ENCODE measurements at places on chromosomes 3 and 15.
A peak's percentile ranks its signal among the peaks of the same experiment; 100 is the strongest.

DNA sequence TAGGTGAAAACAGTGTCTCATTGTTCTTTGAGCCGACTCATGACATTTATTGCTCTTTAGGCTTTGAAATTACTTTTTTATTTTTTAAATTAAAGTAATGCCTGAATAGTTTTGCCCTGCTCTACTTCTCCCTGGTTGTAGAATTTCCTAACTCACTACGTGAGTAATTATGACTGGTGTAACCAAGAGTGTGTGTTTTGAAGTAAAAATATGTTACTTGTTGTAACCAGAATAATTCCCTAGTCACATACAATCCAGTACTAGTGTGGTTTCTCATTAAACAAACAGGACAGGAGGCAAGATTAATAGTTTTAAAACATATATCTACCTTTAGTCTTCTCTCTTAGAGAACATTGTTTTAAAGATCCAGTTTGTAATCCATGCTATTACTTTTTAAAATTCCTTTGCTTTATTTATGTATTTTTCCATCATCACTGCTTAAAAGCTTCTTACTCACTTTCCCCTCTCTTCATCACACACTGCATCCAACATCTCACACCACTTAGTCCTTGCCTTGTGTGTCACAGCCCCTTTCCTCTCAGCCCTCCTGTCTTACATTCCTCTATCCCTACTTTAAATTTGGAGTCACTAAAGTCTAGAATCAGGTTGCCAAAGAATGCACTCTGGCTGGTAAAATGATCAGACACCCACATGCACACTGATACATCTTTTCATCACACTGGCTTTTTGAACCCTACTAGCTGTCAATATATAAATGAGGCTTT lies 219.7 kb downstream of the WNT5A start:
- no peak for DNase-seq

- peak; percentile 45 for DNase-seq
Measured at GRCh38 chr15:31265871-31266711, 60.5 kb upstream of the KLF13 start.

- DNase-seq = no peak
Measured at GRCh38 chr3:128083980-128084674, 31.9 kb downstream of the SEC61A1 start.

GRCh38 chr3:125512135-125512920 lies 7.7 kb downstream of the SNX4 start:
- no peak for DNase-seq

GRCh38 chr15:38819387-38819950 lies 254.9 kb upstream of the RASGRP1 start:
- no peak for DNase-seq

GRCh38 chr3:139074565-139075115 lies 29.9 kb upstream of the PRR23C start:
- no peak for DNase-seq

GRCh38 chr15:86483936-86484335 lies 404.3 kb downstream of the AGBL1 start:
- no peak for DNase-seq

DNA sequence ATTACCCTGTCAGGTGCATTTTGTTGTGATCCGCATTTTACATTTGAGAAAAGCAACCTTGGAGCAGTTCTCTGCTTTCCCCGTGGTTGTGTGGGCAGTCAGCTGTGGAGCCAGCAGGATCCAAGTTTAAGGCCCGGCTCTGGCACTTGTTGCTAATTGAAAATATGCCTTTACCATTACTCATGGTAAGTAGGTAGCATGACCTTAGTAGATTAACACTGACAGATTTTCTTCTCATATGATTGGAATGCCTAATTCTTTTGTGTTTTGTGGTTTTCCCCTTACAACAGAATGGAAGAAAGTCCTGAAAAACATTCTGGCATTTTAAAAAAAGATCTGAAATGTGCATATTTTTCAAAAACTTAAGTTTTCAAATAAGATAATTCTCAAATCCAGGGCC lies 246.5 kb upstream of the LRRN1 start:
- DNase-seq = no peak

DNA sequence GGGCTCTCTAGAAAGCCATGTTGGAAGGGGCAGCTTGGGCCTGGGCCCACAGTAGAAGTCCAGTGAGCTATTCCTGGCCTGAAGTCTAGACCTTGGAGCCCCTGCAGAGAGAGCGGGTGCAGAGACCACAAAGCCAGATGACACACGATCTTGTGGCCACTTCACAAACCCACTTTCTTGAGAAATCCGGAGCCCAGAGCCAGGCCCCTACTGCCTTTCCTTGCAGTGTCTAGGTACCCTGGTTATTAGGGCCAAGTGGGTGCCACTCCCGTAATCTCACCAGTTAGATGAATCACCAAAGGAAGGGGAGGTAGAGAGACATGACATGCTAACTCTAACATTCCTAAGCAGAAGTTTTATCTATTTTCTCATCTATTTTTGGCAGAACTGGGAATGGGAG lies 72.5 kb upstream of the ADAMTSL3 start:
- no peak for DNase-seq

DNA sequence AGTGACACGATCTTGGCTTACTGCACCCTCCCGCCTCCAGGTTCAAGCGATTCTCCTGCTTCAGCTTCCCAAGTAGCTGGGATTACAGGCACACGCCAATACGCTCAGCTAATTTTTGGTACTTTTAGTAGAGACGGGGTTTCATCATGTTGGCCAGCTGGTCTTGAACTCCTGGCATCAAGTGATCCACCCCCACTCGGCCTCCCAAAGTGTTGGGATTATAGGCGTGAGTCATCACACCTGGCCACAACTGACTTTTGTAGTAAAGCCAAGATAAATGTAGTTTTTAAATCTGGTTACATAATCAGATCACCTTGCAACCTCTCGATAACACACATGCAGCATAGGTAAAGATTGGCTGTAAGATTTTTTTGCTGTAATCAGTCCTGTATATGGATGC lies 657.5 kb upstream of the DPPA4 start:
- no peak for DNase-seq

DNA sequence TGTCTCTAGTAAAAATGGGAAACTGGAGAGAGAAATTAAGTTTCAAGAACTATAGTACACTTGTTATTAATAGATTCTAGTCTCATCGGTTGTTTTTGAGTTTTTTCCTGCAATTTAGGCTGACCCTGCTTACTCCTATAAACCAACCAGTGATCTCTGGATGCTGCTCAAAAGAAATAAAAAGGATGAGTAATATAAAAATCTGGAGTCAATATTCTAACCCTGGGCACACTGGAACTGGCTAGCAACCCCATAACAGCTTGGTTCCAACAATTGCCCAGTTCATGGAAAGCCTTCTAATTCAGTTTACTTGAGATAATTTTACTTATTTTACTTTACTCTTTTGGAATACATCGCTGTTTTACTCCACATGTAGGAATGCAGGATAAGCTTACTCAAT lies 211.6 kb downstream of the GBE1 start:
- DNase-seq = no peak

- no peak for DNase-seq
Measured at GRCh38 chr3:43346978-43347749, 60.8 kb downstream of the SNRK start.

GRCh38 chr3:126291061-126291460 lies 66.1 kb downstream of the KLF15 start:
- DNase-seq = no peak

- no peak for DNase-seq
Measured at GRCh38 chr3:184986366-184986889, 166.4 kb downstream of the C3orf70 start.

- DNase-seq = no peak
Measured at GRCh38 chr3:27089645-27090044, 279.5 kb downstream of the NEK10 start.

- DNase-seq = no peak
Measured at GRCh38 chr3:177525987-177526712, 328.9 kb upstream of the TBL1XR1 start.

DNA sequence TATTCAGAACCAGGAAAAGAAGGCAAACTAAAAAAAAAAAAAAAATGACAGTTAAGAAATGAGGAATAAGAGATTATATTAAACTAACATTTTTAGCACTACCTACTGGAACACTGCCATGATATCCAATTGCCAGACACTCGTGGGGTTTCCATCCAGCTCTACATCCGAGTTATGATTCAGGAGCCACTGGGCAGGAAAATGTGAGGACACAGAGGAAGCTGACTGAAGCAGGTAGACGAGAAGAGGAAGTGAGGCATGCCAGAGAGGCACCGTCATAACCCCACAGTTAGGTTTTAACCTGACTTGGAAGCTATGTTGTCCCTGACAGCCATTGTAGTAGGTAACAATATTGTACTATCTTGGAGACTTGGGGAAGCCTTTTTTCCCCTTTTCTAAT lies 495.0 kb downstream of the NLGN1 start:
- no peak for DNase-seq

DNA sequence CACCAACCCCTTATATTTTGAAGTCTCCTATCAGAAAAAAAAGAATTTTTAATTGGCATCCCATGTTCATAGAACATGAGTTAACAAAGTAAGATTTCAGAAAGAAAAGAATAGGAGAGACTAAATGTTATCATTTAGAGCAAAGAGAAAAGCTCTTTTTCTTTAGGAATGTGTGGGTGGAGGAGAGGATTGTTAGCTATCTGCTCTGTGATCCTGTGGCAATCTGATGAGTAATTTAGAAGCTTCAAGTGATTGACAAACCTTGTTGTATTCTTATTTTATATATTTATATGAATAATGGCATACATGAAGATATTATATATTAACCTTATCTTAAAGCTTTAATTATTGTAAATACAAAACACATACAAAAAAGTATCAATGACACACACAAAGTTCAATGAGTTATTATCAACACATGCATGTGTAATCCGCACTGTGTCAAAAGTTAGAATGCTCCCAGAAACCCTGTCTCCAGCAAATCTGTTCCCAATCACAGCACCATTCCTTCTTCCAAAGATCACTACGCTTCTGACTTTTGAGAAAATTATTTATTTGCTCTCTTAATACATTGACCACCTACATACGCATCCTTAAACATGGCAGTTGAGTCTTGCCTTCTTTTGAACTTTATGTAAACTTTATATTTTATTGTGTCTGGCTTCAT lies 907.4 kb downstream of the MCTP2 start:
- DNase-seq = no peak

GRCh38 chr3:71728632-71729342 lies 3.6 kb upstream of the EIF4E3 start:
- DNase-seq = no peak

GRCh38 chr3:174583396-174583795 lies 275.7 kb upstream of the NAALADL2 start:
- no peak for DNase-seq

DNA sequence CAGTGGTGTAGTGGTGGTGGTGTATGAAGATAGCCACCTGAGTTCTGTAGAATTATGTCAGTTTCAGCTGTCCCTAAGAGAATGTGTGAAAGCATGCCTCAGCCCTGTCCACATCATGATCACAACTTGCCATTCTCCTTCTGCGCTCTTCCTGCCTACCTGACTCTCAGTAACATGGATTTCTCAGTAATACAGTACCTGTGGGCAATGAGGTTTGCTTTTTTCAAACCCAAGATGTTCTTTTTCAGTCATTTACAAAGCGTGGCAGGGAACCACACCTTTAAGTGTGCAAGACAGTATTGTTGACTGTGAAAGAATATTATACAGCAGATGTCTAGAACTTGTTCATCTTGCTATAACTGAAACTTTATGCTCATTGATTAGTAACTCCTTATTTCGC lies 38.9 kb downstream of the PSMD6 start:
- DNase-seq = no peak

- no peak for DNase-seq
Measured at GRCh38 chr3:39505866-39506742, 38.6 kb downstream of the MOBP start.

DNA sequence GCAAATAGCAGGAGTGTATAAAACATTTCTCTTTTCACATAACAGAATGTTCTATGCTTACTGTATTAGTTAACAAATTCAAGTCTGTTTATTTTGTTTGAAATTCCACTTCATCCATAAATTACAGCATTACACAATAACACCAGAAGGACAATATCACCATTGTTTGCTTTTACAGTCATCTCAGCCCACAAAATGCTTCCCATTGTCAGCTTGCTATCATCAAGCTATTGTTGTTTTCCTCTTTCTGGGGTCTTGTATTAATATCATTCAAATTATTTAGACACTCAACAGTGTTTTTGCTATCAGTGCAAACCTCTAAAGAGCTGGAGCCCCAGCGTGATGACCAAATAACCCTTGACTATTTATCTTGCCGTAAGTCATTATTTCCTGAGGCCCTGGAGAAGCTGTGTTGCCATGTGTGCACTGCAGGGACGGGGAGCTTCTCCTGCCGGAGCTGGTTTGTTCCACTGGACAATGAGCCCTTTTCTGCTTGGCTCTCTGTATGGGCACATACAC lies 1.1 kb downstream of the SAMMSON start:
- DNase-seq = no peak

- no peak for DNase-seq
Measured at GRCh38 chr15:46921891-46922290, 795.4 kb upstream of the SEMA6D start.

DNA sequence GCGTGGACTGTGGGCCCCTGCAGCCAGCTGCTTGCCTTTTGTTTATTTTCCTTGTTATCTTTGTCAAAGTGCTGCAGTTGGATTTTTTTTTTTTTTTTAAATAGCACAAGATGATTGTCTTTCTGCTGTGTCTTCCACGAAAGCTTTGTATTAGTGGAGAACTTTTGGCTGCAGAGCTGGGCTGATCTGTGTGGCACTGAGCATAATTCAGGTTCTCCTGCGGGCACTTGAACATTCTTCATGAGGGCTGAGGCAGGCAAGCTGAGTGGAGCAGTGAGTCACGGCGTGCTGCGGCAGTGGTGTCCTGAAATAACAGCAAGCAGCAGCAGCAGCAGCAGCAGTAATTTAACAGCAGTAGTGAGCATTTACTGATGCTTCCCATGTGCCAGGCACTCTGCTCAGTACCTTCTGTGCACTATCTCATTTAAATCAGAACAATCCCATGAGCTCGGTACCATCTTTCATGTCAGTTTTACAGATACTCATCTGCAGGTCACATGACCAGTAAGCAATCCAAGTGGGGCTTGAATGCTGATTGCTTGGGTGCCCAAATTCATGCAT lies 45.8 kb downstream of the MITF start:
- DNase-seq = no peak

- DNase-seq = no peak
Measured at GRCh38 chr3:68764554-68764953, 167.8 kb downstream of the TAFA4 start.

- no peak for DNase-seq
Measured at GRCh38 chr3:141365201-141365600, 3.1 kb upstream of the ZBTB38 start.
